ENCODE measurements at places on chromosomes 11 and 22.

DNA sequence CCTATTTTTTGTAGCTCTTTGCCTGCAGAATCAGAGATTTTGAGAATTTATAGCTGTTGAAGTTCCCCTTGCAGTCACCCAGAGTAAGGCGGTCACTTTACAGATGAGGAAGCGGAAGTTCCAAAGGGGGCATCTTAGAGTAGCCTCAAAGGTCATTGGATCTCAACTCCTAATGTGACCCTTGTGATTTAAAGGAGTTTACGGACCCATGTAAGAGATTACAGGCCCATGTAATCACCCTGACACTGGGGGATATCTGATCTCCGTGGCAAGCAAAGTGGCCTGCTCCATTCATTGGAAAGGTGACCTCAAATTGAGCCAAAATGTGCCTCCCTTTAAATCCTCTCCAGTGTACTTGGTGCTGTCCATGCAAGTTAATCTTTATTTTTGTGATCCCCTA lies 15.7 kb downstream of the P2RX3 start:
- no peak for DNase-seq

DNA sequence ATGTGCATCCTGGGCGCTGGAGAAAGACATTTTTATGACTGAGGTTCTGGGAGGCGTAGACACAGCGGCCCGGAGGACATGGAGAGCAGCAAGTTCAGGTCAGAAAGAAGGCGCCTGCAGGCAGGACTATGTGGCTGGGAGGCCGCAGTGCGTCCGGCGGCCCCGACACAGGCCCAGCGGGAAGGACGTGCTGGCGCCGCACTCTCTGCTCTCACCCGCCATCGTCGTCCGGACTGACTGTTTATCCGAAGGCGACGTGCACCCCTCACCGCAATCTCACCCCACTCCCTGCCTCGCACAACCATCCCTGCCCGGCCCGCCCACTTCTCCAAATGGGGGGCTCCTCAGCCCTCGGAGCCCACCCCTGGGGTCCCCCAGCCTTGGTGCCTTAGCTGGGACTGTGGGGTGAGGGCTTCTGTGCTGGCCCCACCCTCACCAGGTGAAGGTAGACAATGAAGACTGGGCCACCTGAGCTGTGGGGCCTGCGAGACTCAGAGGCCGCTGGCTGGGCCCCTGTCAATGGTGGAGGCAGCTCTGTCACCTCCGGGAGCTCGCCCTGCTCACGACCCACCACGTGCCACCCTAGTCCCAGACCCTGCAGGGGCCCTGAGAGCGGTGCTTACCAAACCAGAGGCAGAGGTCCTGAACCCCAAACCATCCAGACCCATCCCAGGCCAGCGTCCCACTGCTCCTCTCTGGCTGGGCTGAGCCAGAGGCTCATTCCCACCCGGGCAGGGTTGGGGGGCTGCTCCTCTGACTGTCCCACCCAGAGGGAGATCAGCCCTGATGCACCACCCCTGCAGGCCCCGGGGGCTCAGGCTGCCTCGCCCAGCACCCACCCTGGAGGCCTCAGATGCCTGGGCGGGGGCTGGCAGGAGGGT lies 16.2 kb upstream of the MUC5B start:
- no peak for DNase-seq

DNA sequence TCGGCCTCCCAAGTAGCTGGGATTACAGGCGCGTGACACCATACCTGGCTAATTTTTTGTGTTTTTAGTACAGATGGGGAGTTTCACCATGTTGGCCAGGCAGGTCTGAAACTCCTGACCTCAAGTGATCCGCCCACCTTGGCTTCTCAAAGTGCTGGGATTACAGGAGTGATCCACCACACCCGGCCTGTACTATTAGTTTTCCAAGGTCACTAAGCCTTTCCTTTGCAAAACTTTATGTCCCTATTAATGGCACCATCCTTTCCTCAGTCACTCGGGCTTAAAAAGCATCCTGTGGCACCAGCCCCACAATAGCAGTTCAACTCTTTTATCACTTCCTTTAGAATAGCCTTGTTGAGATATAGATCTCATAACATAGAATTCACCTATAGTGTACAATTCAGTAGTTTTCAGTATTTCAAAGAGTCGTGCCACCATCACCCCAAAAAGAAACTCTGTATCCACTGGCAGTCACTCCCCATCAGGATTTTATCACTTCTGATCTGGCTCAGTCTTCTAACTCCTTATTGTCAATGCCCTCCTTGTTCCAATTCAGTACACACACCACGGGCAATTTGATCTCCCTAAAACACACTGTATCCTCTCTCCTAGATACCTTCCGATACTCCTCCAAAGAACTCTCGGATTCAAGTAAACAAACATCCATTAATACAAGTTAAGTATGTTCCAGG lies 921 bp upstream of the BCL2L13 start:
- DNase-seq = no peak

GRCh38 chr11:96235751-96236150 lies 107.2 kb downstream of the MAML2 start:
- DNase-seq = no peak

- no peak for DNase-seq
These were observed 74.4 kb downstream of the PANX1 start for GRCh38 chr11:94203070-94203469.

- DNase-seq = peak; percentile 47
These were observed 28.7 kb upstream of the CASP12 start for GRCh38 chr11:104926771-104927611.

- peak; percentile 9 for DNase-seq
These were observed 46.1 kb downstream of the PHF21A start for GRCh38 chr11:46075168-46075567.

GRCh38 chr22:40300884-40301672 lies 45.2 kb upstream of the ADSL start:
- no peak for DNase-seq

- no peak for DNase-seq
These were observed 1932.2 kb upstream of the RAG2 start for GRCh38 chr11:38530226-38530625.

- DNase-seq = peak; percentile 70
These were observed 2.1 kb upstream of the DMC1 start for GRCh38 chr22:38572065-38572464.

DNA sequence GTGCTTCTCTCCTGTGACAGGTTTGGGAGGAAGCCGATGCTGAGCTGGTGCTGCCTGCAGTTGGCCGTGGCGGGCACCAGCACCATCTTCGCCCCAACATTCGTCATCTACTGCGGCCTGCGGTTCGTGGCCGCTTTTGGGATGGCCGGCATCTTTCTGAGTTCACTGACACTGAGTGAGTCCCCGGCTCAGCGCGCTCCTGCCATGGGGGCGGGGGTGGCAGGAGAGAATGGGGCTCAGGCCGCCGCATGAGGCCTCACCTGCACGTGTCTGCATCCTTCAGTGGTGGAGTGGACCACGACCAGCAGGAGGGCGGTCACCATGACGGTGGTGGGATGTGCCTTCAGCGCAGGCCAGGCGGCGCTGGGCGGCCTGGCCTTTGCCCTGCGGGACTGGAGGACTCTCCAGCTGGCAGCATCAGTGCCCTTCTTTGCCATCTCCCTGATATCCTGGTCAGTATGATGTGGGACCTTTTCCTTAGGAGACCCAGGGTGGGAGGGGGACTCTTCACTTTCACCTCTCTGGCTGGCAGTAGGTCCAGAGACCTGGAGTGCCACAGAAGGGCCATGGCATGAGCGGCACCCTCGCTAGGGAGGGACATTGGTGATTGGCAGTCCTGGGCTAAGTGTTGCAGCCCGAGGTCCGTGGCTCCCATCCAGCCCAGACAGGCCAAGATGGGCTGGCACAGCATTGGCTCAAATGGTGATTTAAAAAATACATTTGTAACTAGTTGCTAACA lies 28.9 kb upstream of the SLC22A12 start:
- no peak for DNase-seq

GRCh38 chr11:101291279-101291678 lies 161.7 kb upstream of the PGR start:
- DNase-seq = no peak

GRCh38 chr11:20844630-20845029 lies 175.2 kb downstream of the NELL1 start:
- DNase-seq = no peak

- DNase-seq = no peak
These were observed 133.8 kb downstream of the JRKL start for GRCh38 chr11:96523656-96524055.

All from myocyte (in vitro differentiated cells).